Activated CD4-positive, alpha-beta T cell treated with anti-CD3 and anti-CD28 coated beads for 4 hours (primary cell): ENCODE measurements at places on chromosomes 3 and 15.

DNA sequence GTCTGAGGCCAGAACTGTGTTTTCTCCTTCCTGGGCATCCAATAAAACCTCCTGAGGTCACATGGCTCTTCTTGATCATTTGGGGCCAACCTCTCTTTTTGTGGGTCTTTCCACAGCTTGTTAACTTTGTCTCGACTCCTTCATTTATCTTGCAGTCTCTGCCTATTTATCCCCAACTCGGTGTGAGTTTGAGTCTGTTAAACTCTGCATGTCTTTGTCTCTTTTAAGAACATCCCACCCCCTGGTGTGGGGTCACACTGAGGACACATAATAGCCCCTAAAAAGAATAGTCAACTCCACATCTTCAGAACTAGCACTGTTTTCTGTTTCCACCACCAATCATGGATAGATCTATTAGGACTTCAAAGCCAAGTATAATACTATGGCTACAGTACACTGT, 187.2 kb downstream of the TLE3 start:
- DNase-seq, result no peak

DNA sequence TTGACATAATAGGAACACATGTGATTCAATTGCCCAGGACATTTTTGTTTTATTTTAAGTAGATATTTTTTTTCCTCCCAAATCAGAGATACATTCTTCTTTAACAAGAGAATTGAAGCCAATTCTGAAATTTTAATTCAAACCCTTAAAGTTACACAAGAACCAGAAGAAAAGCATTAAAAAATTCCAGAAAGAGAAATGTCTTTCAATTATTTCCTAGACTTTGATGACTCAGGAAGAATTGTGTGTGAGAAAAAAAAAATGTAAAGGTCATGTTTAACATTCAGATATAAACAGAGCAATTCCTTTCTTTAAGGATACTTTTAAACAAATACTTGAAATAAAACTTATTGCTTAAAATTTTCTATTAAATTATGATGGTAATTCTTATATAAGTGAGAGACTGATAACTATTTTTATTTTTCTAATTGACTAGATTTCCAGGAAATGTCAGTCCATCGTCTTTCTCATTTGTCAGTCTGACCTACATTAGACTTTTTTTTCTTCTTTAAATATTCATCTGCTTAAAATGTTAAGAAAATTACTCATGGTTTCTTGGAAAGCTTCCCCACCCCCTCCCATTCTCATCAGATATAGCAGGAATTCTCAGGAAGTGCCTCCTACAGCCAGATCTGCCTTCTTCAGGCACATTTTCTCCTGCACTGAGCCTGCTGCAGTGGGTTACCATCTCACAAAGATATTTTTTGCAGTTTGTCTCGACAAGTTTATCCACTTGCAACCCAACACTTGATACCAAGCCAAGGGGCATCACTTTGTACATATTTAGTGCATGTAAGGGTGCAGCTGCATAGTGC, 261.8 kb upstream of the CBLB start:
- peak; percentile 9 for DNase-seq

- DNase-seq, result no peak
Observed at GRCh38 chr3:160134454-160134853, 90.8 kb upstream of the C3orf80 start.

- DNase-seq, result no peak
Observed at GRCh38 chr15:87896936-87897335, 359.6 kb downstream of the NTRK3 start.

DNA sequence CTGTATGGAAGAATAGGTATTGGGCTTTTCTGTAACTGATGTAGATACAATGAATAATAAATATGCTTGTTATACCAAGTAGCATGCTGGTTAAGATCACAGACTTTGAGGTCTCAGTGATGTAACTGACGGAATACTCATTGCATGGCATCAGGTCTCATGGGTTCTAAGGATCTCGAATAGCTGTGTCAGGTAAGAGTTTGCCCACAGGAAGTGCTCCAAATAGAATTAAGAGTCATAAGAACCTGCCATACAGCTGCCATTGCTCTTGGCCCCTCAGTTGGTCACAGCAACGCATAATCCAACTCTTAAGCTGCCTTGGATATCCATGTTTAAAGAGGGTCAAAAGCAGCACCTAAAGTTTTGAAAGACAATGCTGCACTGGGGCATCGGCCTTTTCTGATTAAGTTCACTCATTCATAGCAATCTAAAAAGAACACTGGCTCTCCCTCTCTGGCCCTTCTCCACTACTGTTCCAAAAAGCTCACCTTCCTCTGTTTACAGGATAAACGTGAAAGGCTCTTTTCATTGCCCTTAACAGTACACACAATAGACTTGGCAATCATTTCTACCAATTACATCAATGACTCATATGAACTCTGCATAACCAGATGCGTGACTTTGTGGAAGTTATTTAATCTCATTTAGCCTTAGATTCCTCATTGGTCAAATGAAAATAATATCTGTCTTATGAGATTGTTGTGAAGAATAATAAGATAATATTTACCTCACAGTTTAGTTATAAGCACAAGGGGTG, 74.6 kb downstream of the ZBTB20 start:
- no peak for DNase-seq

DNA sequence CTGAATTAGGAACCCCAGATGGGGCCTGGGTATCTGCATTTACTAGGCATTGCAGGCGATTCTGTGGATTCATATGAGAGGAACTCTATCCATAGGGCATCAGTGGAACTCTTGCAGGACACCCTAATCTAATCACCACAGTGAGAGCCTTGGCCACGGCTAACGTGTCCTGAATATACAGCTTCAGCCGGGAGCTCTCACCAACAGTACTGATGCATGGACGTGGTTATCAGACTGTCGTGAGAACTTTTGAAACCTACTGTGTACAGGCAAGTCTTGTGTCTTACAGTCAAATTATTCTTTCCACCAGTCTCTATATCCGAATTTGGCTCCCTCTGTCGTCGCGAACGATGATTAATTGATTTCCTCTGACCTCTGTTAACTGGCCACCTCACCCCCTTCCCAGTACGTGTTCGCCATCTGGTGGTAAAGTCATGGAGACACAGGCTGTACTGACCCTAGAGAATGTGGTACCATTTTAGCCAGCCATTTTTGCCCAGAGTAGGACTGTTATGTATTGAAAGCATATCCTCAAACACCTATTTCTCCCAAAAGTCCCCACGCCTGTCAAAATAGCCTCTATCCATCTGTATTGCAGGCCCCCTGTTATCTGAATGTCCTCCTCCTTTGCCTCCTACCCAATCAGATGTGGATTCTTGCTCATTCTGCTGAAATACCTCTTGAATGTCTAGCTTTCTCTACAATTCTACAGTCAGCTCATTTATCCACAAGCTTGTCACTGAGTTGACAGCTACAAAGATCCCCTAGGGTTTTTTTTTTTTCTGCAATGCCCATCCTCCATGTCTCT, 39.7 kb downstream of the GLDN start:
- DNase-seq, result no peak

DNA sequence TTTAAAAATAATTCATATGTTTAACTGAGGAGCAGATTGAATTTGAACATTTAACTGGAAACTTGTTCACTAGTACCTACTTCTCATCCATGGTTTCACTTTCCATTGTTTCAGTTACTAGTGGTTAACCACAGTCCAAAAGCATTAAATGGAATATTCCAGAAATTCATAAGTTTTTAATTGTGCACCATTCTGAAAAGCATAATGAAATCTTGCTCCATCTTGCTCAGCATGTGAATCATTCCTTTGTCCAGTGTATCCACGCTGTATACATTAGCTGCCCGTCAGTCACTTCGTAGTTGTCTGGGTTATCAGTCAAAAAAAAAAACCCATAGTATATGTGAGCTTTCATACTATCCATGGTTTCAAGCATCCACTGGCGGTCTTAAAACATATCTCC, 217.6 kb downstream of the TPRG1 start:
- DNase-seq, result no peak

DNA sequence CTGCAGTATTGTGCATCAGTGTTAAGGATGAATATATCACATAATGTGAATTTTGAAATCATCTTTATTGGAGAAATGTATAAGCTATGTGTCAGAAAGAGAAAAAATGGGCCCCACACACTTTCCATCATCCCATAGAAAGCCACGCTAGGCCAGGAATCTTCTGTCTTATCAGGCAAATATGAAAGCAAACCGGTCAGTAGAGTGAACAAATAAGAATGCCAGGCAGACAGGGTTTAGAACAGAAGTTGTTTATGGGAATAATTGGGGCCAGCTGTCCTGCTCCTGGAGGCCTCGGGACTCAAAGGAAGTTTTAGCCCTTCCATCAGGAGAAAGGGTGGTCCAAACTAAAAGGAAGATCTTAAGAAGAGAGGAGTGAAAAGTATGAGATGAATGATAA, 39.5 kb downstream of the ZNF280D start:
- no peak for DNase-seq

DNA sequence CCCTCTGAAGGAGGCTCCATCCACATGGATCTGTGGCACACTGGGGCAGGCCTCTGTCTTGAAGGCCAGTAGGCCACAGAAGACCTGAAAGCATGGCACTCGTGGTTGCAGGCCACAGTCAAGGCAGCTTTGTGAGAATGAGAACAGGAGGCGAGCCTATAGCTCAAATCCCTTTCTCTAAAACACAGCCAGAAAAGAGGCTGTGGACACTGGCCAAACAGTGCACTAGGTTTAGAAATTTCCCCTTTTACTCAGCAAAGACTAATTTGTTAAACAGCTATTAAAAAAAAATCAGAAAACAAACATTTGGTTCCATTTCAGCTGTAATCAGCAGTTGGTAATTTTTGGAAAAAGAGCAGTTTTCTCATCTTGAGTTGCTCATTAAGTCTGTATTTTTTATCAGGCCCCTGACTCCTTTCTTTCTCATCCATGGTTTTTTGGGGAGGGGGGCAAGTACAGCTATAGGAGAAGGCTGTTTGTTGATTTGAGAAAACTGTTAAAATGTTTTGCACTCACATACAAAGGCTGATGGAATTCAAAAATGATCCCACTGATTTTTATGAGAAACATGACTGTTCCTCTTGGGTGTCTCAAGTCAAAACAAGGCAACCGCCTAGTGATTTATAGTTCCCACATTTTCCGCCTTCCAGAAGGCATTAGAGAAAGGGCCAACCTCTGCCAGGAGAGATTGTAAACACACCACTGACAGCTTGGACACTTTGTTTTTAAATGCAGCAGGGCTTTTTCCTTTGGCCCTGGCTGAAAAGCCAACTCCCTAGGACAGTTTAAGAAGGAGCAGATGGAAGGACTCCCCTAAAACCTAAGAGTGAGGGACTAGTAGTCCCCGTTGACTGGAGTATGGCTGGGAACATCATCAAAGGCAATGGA, 28.1 kb downstream of the PARP16 start:
- DNase-seq, result no peak

GRCh38 chr15:63255489-63255990, 21.9 kb upstream of the APH1B start:
- DNase-seq, result no peak

- no peak for DNase-seq
Observed at GRCh38 chr3:153008226-153008625, 153.8 kb upstream of the RAP2B start.

DNA sequence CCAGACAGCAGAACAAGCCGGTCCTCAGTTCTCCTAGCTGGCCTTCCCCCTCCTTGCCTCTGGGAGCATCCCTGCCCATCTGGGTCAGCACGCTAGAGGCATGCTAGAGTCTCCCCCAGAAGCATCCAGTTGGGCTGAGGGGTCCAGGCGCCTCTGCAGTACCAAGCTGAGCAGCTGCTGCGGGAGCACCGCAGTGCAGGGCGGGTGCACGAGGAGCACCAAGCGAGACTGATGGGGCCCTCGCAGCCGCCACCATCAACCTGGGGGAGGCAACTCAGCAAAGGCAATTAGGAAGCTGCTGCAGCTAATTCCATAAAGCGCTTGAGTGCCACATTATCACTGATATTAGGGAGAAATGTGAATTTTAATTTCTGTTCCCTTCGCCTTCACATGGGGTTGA, 12.4 kb downstream of the CACNA2D3 start:
- DNase-seq, result no peak

DNA sequence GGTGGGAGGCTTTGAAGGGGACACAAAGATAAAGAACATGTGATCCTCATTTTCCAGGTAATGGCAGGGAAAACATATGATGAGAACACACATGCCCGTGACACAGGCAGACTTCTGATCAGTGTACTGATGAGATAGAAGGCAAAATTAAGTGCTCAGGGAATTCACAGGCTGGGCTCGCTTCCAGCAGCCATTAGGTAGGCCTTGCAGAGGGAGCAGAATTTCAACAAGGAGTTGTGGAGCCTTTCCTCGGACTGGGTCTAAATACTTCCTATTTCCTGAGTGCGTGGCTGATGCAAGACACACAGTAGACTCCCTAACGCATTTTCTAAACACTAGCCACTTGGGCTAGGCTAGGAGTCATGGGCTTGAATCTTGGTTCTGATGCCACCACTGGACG, 74.0 kb upstream of the ETV5 start:
- DNase-seq, result no peak

- no peak for DNase-seq
Observed at GRCh38 chr3:42702066-42702951, at the start of gene HHATL. HHATL (minus strand) TSS chr3:42702798; CDS start chr3:42700826, 1,972 bp downstream.

- DNase-seq, result no peak
Observed at GRCh38 chr3:47715928-47716327, 65.8 kb downstream of the SMARCC1 start.

DNA sequence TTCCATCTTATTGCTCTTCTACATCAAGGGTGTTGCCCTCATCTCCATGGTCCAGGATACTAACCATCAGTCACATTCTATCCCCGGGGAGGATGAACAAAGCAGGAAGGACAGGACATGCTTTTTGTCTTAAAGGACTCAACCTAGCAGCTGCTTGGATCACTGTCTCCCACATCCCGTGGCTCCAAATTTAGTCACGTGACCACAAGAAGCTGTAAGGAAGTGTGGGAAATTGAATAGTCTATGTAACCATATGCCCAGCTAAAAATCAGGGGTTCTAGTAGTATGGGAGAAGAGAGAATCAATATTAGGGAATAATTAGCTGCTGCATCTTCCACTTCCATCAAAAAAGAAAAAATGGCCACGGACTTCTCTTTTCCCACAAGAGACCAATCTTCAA, 18.2 kb upstream of the CMSS1 start:
- DNase-seq, result no peak

- no peak for DNase-seq
Observed at GRCh38 chr15:84816694-84817465, at the start of gene ALPK3. ALPK3 (plus strand) TSS chr15:84817356; CDS start chr15:84817453, 97 bp downstream.

DNA sequence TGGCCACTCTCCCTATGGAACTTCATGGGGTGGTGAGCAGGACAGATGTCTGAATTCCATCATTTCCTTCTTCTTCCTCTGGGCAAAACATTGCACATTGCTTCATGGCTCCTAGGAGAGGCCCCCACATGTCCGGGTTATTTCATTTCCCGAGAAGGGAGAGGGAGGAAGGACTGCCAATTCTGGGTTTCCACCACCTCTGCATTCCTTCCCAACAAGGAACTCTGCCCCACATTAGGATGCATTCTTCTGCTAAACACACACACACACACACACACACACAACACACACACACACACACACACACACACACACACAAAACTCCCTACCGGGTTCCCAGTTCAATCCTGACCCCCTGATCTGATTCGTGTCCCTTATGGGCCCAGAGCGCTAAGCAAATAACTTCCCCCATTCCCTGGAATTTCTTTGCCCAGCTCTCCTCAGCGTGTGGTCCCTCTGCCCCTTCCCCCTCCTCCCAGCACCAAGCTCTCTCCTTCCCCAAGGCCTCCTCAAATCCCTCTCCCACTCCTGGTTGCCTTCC, 1.9 kb downstream of the RHO start:
- DNase-seq, result no peak
